ENCODE measurements at places on chromosomes 2 and 18. TPM values are rescaled to one million over a fixed set of nuclear protein-coding genes. Genes with fewer than 3 reads are reported as not detected.

- no peak for DNase-seq
Observed at GRCh38 chr2:208407667-208408066, 1.1 kb downstream of the PTH2R start.

GRCh38 chr2:217652761-217653639, 349.8 kb downstream of the TNS1 start:
- DNase-seq: no peak

- DNase-seq: no peak
Observed at GRCh38 chr18:12307701-12308385, at the start of gene TUBB6. TSS of gene TUBB6 (plus strand) at chr18:12308241. CDS start at chr18:12308293, 52 bp downstream.

DNA sequence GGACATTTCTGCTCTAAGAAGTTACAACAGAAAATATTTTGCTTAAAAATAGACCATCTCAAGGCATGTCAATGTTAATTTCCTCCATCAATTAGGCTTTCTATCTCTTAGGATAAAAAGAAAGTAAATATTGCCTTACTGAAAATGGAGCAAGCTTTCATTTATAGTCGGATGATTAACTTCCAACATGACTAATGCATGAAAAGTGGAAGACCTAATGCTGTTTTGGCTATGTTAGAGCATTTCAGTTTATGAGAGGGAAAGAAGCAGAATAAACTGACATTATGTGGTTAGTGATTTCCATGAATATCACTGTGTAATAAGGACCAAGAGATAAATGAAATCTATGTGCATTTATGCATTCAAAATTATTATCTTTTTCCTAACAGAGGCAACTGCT, 475.2 kb upstream of the UBE2E3 start:
- DNase-seq: no peak

- no peak for DNase-seq
Observed at GRCh38 chr18:46497129-46497528, 159.9 kb downstream of the LOXHD1 start.

- DNase-seq: no peak
Observed at GRCh38 chr2:113677330-113677729, 50.3 kb downstream of the RABL2A start.

- no peak for DNase-seq
Observed at GRCh38 chr2:172556284-172557033, 569 bp downstream of the PDK1 start.

GRCh38 chr2:33605056-33605455, 6.0 kb upstream of the FAM98A start:
- DNase-seq: no peak

GRCh38 chr2:113209011-113209645, 35.4 kb downstream of the PSD4 start:
- no peak for DNase-seq

GRCh38 chr2:70894765-70895164, 40.9 kb upstream of the ATP6V1B1 start:
- DNase-seq: no peak

Gene ACTR2
- 115 TPM for total RNA-seq

Measured in esophagus muscularis mucosa (tissue), 4 donors.